ENCODE measurements at places on chromosomes 2 and 18. TPM values are rescaled to one million over a fixed set of nuclear protein-coding genes. Genes with fewer than 3 reads are reported as not detected.
A peak's percentile ranks its signal among the peaks of the same experiment; 100 is the strongest.

- H3K4me3 ChIP-seq = no peak overlapping the region
- H3K27me3 ChIP-seq = peaks cover 14% of the 10 kb centered on the region
- peak overlapping the region; percentile 96 for H3K27ac ChIP-seq
- H3K4me1 ChIP-seq = peaks cover 58% of the 10 kb centered on the region
- DNase-seq = no peak
- H3K36me3 ChIP-seq = peaks cover 29% of the 10 kb centered on the region
Measured at GRCh38 chr2:160268151-160268781, 68.2 kb upstream of the ITGB6 start.

DNA sequence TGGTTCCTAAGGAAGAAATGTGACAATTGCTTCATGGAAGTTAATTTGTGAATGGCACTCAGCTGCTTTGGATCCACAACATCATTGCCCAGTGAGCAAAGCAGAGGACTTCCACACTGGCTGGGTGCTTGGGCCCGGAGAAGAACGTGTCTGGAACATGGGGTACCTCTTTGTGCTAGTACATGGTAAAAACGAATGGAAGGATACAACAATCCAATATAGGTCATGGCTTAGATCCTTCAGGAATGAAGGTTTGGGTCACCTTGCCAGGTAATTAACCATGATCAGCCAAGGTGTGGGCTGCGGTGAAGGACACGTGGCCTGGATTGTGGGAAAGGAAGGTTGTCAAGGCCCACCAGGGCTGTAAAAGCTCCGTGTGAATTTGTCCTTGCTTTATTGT lies 245.9 kb upstream of the HS6ST1 start:
- H3K4me3 ChIP-seq = no peak overlapping the region
- no peak overlapping the region for H3K27ac ChIP-seq
- H3K36me3 ChIP-seq = no peaks in the 10 kb centered on the region

Gene CERKL
- not detected for total RNA-seq

DNA sequence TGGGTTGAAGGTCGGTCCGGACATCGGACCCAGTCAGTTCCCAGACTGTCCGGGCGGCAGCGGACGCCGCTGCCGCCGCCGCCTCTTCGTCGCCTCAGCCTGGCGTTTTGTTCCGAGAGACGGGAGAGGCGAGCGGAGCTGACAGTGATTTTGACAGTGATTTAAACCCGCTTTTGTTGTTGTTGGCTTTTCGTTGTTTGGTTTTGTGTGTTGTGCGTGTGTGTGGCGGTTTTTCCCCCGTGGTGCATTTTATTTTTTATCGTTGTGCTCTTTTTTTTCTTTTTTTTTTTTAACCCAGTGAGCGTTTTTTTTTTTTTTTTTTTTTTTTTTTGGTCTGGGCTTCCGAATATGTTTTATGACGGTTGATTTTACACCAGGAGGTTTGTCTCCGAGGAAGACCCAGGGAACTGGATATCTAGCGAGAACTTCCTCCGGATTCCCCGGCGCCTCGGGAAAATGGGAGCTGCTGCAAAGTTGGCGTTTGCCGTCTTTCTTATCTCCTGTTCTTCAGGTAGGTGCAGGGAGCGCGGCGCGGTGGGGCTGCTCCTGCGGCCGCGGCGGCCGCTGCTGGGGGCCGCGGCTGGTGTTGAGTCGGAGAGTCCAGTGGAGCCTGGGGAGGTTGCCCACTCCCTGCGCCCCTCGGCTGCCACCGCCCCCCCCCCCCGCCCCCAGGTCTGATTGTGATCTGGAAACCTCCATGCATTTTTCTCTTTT lies at the start of gene ACVR2A:
Gene ACVR2A, plus strand, starts transcription at position 333 of the 714 bp plus-strand sequence. Its CDS starts 124 bp downstream, at position 457.
- H3K4me3 ChIP-seq = peak within 1 kb of the TSS; percentile 98
- peaks cover 2% of the 10 kb centered on the region for H3K27me3 ChIP-seq
- peak; percentile 24 for DNase-seq
- peaks cover 41% of the 10 kb centered on the region for H3K4me1 ChIP-seq
- H3K36me3 ChIP-seq = no peaks in the 10 kb centered on the region
- H3K27ac ChIP-seq = peak within 1 kb of the TSS; percentile 93

DNA sequence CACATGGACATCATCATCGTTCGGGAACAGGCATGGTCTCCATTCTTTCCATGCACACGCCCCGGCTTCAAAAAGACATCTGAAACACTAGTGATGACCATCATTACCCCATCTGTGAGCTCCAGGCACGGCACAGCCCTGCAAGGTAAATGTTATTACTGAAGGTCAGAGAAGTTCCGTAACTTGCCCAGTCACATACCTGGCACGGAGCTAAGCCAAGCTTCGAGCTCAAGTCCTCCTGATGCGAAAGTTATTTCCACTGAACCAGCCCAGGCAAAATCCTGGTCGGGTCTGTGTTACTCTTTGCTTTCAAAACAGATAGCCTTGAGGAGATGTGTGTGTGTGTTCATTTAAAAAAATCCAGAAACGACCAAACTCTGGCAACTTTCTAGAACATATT lies 22.8 kb downstream of the FHL2 start:
- peak overlapping the region; percentile 48 for H3K4me3 ChIP-seq
- H3K36me3 ChIP-seq = peaks cover 88% of the 10 kb centered on the region
- H3K4me1 ChIP-seq = peaks cover 97% of the 10 kb centered on the region

Gene PTGR3
- 43.9 TPM for total RNA-seq

Gene DSC3
- not detected for total RNA-seq
